ENCODE measurements at places on chromosomes 2 and 18. TPM values are rescaled to one million over a fixed set of nuclear protein-coding genes. Genes with fewer than 3 reads are reported as not detected.

TDRD15 gene
- total RNA-seq: 8.4 TPM

MC5R gene
- total RNA-seq: 0.74 TPM

CTAGE1 gene
- total RNA-seq: 4.2 TPM

C2orf80 gene
- total RNA-seq: not detected

LRRC30 gene
- not detected for total RNA-seq

VIT gene
- 5.6 TPM for total RNA-seq

DNA sequence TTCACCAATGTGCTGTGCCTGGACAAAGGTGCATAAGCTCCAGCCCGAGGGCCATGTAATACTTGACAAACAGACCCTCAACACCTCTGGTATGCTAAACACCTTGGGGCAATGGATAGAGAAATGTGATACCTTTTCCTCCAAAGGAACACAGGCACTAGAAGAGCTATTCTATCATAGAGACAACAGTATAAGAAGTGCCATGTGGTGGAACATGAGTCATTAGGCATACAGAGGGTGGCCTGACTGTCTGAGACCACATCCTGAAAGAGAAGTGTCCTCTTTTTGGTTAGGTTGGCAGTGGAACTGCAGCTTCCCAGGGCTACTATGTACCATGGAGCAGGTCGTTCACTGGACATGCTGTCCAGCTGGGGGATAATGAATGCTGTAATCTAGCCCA, 153.9 kb downstream of the INSIG2 start:
- no peaks in the 10 kb centered on the region for H3K4me1 ChIP-seq
- no peaks in the 10 kb centered on the region for H3K36me3 ChIP-seq
- H3K27ac ChIP-seq: no peak overlapping the region
- no peak for DNase-seq
- no peaks in the 10 kb centered on the region for H3K27me3 ChIP-seq

- peak overlapping the region; percentile 45 for H3K4me3 ChIP-seq
- peak; percentile 19 for DNase-seq
- H3K27me3 ChIP-seq: no peaks in the 10 kb centered on the region
- no peaks in the 10 kb centered on the region for H3K36me3 ChIP-seq
- peak overlapping the region; percentile 86 for H3K27ac ChIP-seq
Measured at GRCh38 chr2:223053484-223054192, 1.6 kb downstream of the KCNE4 start.

DNA sequence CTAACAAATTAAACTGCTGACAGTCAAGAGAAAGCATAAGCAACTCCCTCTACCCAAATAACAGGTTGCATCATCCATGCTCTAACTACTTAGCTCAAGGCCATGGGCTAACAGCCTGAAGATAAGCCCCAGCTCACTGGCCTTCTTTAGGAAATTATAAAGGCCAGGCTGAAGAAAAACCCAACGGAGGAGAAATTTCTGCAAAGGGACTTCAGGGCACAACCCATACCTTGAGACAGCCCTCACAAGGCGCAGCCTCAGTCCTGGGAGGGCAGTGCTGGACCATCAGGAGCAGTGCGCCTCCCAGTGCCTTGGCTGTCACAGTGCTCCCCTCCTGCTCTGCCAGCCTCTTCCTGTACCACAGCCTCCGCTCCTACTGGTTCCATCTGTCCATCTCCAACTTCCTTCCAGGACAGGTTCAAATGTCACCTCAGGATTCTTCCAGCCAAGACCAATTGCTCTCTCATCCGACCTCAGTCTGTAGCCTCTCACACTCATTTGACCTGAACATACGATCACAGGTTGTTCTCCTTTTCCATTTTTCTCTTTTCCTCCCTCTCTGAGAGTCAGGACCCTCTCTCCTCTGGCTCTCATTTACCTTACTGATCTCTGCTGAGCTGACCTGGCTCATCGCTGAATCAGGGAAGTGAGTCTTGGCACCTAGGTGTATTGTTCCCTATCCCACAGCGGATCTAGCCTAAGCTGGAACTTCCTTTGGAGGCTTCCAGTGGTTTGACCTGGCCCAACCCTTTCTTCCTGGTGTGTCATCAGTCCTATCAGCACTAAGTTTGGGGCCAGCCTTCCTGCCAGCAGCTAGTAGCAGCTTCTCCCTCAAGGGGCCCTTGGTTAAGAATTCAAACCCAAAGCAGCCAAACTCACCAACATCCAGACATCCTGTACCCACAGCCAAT, 1.9 kb downstream of the MCFD2 start:
- peak; percentile 61 for DNase-seq
- H3K27me3 ChIP-seq: no peaks in the 10 kb centered on the region
- H3K4me1 ChIP-seq: peaks cover 18% of the 10 kb centered on the region
- peak overlapping the region; percentile 97 for H3K27ac ChIP-seq
- no peak overlapping the region for H3K4me3 ChIP-seq

DNA sequence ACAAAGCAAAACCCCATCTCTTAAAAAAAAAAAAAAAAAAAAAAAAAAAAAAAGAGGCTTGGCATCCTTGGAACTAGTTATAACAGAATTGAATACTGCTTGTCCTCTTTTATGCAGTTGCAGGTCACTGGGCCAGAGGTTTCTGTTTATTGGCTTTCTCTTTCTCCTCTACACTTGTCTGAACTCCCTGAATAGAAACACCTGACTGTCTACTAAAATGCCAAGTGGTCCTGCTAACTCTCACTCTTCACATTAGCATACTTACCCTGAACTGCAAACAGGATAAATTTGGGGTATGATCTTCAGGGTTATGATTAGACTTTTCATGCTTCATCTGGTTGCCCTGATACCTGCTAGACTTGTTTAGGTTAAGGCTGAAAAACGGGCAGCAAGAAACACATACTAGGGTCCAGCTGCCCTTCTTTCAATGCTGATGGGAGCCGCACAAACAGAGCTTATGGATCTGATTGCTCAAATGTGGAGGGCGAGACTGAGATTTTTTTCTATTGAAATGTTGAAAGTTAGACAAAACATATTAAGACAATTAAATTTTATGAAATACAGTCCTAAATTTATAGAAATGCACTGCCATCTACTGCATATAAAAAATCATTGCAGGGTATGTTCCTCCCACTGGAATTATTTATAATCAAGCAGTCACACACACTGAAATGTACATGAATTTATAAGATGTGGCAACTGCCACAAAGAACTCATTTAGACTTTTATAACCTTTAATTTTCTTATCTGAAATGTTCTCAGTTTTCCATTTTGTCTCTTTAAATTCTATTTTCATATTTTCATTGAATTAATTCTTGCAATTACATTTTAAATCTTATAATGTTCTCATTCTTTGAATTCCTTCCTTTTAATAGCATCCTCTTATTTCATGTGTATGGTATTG, 40.8 kb downstream of the GTF3C3 start:
- no peak overlapping the region for H3K4me3 ChIP-seq
- H3K4me1 ChIP-seq: no peaks in the 10 kb centered on the region
- H3K27me3 ChIP-seq: no peaks in the 10 kb centered on the region
- H3K27ac ChIP-seq: no peak overlapping the region
- no peak for DNase-seq

DNA sequence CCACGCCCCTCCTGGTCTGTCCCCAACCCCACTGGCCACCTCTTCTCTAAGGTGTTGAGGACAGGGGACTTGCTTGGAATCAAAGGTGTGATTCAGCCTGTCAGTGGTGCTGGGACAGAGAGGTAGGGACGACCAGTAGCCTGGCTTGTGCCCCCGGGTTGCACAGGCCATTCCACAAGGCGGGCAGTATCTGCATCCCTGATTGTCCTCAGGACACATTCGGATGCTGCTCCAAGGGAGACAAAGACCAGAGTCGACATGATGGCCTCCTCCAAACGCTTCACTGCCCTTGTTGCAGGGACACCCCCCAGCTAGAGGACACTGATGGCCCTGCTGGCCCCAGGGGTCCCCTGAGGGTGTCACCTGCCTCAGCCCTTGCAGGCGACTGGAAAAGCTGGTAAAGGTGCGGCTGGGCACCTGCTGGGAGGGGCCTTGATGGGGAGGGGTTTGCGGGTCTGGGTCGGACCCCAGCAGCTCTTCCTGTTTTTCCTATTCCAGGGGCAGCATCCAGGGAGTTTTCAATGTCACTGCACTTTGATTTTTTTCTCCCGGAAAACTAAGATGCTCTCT, 98.0 kb downstream of the PTGR3 start:
- DNase-seq: peak; percentile 2
- H3K27me3 ChIP-seq: no peaks in the 10 kb centered on the region
- H3K4me3 ChIP-seq: no peak overlapping the region
- no peak overlapping the region for H3K27ac ChIP-seq

GRCh38 chr2:197804049-197804757, at the start of gene PLCL1:
Gene PLCL1, plus strand, starts transcription at chr2:197804593.
- no peaks in the 10 kb centered on the region for H3K4me1 ChIP-seq
- no peak within 1 kb of the TSS for H3K27ac ChIP-seq
- DNase-seq: peak; percentile 96
- H3K27me3 ChIP-seq: no peaks in the 10 kb centered on the region

GRCh38 chr18:79697178-79697577, 17.6 kb downstream of the CTDP1 start:
- H3K36me3 ChIP-seq: no peaks in the 10 kb centered on the region
- H3K27me3 ChIP-seq: no peaks in the 10 kb centered on the region
- H3K4me1 ChIP-seq: no peaks in the 10 kb centered on the region
- no peak overlapping the region for H3K4me3 ChIP-seq
- H3K27ac ChIP-seq: no peak overlapping the region

DNA sequence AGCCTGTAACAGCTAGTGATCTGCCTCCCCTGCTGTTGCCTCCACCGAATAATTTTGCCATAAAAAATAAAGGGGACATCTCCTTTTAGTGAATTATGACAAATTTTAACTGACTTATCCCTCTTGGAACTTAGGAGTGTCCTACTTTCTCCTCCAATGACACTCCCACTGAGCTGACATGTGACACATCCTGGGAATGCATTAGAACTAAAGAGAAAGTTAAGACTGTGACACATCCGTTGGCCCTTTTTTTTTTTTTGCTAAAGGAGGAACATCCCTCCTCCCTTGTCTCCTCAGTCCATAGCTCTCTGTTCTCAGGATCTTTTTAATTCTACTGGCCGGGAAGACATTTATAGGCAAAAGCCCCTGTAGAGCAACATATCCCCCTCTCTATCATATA, 268.2 kb downstream of the NRXN1 start:
- no peaks in the 10 kb centered on the region for H3K27me3 ChIP-seq
- H3K4me3 ChIP-seq: no peak overlapping the region
- no peaks in the 10 kb centered on the region for H3K36me3 ChIP-seq
- H3K4me1 ChIP-seq: no peaks in the 10 kb centered on the region
- DNase-seq: no peak
- H3K27ac ChIP-seq: no peak overlapping the region

DNA sequence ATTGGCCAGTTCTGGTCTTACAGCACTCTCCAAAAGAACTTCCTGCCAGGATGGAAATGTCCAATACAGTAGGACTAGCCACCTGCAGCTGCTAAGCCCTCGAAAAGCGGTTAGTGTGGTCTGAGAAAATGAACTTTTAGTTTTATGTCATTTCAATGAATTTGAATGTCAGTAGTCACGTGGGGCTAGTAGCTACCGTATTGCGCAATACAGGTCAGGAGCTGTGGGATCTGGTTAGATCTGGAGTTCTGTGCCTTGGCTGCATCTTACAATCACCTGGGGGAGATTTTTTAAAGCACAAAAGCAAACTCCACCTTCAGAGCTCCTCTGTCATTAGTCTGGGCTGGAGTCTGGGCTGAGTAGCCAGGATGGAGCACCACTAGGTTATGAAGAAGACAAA, 35.9 kb downstream of the C1QL2 start:
- H3K36me3 ChIP-seq: no peaks in the 10 kb centered on the region
- H3K27ac ChIP-seq: no peak overlapping the region
- peaks cover 6% of the 10 kb centered on the region for H3K4me1 ChIP-seq
- no peak for DNase-seq
- H3K4me3 ChIP-seq: no peak overlapping the region

GRCh38 chr18:32530947-32531651, 60.4 kb upstream of the GAREM1 start:
- no peak overlapping the region for H3K27ac ChIP-seq
- H3K36me3 ChIP-seq: no peaks in the 10 kb centered on the region
- no peaks in the 10 kb centered on the region for H3K4me1 ChIP-seq
- no peaks in the 10 kb centered on the region for H3K27me3 ChIP-seq

GRCh38 chr18:22551536-22552151, 133.9 kb upstream of the CTAGE1 start:
- no peaks in the 10 kb centered on the region for H3K27me3 ChIP-seq
- peaks cover 5% of the 10 kb centered on the region for H3K4me1 ChIP-seq
- H3K27ac ChIP-seq: no peak overlapping the region
- no peaks in the 10 kb centered on the region for H3K36me3 ChIP-seq
- H3K4me3 ChIP-seq: no peak overlapping the region
- no peak for DNase-seq

- H3K27ac ChIP-seq: no peak overlapping the region
- H3K27me3 ChIP-seq: no peaks in the 10 kb centered on the region
- no peaks in the 10 kb centered on the region for H3K36me3 ChIP-seq
- H3K4me1 ChIP-seq: peaks cover 52% of the 10 kb centered on the region
- no peak for DNase-seq
Measured at GRCh38 chr18:76441002-76441667, 53.9 kb downstream of the ZNF516 start.

DNA sequence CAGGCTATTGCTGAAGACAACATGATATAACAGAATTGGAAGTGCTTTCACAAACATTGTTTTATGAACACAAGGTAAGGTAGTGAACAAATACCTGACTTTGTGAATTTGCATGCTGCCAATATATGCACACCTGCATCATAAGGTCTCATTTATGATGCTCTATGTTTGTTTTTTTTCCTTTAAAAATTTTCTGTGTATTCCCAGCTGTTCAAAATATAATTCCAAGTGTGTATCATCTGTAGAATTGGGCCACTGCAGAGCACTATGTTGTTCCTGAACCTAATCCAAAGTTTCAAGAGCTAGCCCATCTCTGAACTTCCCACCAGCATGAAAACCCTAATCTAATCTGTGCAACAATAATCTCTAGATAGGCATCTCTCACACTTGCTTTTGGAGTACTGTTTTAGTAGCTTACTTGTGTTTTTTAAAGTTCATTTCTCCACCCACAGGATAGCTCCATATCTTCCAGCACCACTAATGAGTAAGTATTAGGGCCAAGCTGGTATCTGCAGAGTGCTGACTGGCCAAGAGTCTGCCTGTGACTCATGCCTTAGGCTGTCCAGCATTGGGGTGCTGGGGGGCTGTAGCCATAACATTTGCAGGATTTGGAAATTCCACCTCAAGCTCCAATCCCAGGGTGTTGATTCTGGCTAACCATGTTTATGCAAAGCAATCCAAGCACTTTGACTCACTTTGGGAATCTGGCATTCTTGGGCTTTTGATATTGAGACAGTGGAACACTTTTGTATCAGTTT, 208.2 kb upstream of the REV1 start:
- H3K36me3 ChIP-seq: no peaks in the 10 kb centered on the region
- DNase-seq: peak; percentile 22
- H3K4me3 ChIP-seq: no peak overlapping the region
- H3K4me1 ChIP-seq: no peaks in the 10 kb centered on the region
- no peak overlapping the region for H3K27ac ChIP-seq

- DNase-seq: no peak
- no peak overlapping the region for H3K4me3 ChIP-seq
- H3K27me3 ChIP-seq: no peaks in the 10 kb centered on the region
- H3K4me1 ChIP-seq: no peaks in the 10 kb centered on the region
- no peak overlapping the region for H3K27ac ChIP-seq
- H3K36me3 ChIP-seq: no peaks in the 10 kb centered on the region
Measured at GRCh38 chr2:16088035-16088801, 147.9 kb downstream of the MYCN start.

GRCh38 chr2:9205486-9205885, 1.1 kb upstream of the ASAP2 start:
- no peaks in the 10 kb centered on the region for H3K27me3 ChIP-seq
- H3K36me3 ChIP-seq: no peaks in the 10 kb centered on the region
- no peak for DNase-seq
- H3K27ac ChIP-seq: peak overlapping the region; percentile 47
- H3K4me1 ChIP-seq: no peaks in the 10 kb centered on the region

- no peaks in the 10 kb centered on the region for H3K27me3 ChIP-seq
- DNase-seq: peak; percentile 85
- H3K4me3 ChIP-seq: peak overlapping the region; percentile 85
- no peaks in the 10 kb centered on the region for H3K36me3 ChIP-seq
- peak overlapping the region; percentile 92 for H3K27ac ChIP-seq
Measured at GRCh38 chr2:96868555-96869280, 1.2 kb downstream of the SEMA4C start.
